ENCODE measurements at places on chromosomes 4 and X. TPM values are rescaled to one million over a fixed set of nuclear protein-coding genes. Genes with fewer than 3 reads are reported as not detected.

DNA sequence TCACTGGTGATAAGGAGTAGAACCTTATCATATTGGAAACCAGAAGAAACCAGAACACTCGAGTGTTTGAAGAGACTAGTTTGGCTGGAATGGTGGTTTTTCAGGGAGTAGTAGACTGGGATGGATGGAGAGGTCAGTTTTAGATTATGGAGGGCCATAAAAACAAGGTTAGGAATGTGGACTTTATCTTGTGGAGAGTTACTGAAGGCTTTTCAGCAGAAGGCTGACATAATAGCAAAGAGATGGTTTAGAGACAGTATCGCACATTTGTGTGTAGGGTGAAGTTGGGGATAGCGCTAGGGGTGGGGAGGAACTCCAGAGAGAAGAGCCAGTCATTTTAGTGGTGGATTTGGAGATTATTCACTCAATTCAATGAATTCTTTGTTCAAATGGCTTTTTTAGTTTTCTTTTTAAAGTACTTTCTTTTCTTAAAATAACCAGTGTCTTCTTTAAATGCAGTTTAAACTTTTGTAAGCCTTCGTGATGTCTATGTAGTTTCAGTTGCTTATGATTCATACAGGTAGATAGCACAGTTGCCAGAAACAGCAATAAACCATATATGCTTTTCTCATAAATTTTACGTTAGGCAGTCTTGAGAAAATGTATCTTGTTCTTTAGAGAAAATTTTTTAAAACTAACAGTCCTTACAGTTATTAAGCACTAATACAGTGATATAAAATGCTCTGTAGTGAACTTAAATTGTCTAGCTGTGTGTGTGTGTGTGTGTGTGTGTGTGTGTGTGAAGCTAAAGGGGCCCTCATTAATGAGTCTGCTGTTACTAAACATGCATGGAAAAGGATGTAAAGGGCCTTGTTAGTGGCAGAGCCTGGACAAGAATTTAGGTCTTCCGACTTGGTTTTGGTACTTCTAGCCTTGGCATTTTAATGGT, 3.8 kb downstream of the ARHGAP10 start:
- H3K27me3 ChIP-seq = peaks cover 3% of the 10 kb centered on the region
- no peak for DNase-seq
- H3K27ac ChIP-seq = no peak overlapping the region
- H3K4me3 ChIP-seq = no peak overlapping the region

- no peak for DNase-seq
- H3K27me3 ChIP-seq = no peaks in the 10 kb centered on the region
- H3K27ac ChIP-seq = no peak overlapping the region
- H3K4me1 ChIP-seq = no peaks in the 10 kb centered on the region
Measured at GRCh38 chr4:3127112-3127511, 52.6 kb downstream of the HTT start.

The ODAPH gene
- polyA plus RNA-seq = not detected

DNA sequence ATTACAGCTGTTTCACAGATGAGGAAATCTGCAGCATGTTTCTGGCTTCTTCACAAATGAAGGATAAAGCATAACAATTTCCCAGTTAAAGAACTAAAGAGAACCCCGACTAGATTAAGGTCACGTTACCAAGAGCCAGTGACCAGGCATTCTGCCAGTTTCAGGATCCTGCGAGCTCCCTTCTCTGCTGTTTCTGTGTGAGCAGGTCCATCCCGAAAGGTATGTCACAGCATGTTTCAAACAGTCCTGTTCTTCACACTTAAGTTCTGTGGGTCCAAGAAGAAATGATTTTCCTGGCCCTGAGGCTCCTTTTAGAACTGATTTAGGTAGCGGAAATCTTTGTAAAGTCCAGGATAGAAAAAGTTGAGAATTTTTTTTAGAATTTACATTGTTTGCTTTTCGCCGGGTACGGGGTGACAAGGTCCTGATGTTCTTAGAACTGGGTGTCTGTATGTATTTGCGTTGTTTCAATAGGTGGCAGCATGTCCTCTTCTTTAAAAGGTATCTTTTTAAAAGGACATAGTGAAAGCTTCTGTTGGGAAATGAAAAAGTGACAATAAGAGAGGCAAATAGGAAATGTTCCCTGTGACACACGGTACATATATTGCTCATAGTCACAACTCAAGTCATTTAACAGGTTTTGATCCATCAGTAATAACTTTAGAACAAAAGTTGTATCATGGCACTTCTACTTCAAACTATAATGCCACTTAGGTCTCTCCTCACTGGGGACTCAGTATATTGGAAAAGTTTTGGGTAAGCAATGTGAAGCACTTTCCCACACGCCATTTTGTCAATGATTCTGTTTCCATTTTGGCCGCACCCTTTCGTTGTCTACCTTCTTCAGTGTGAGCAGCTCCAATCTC, 18.4 kb downstream of the IL21 start:
- peaks cover 9% of the 10 kb centered on the region for H3K4me1 ChIP-seq
- H3K36me3 ChIP-seq = no peaks in the 10 kb centered on the region
- no peak overlapping the region for H3K27ac ChIP-seq
- DNase-seq = no peak
- H3K27me3 ChIP-seq = no peaks in the 10 kb centered on the region
- no peak overlapping the region for H3K4me3 ChIP-seq

DNA sequence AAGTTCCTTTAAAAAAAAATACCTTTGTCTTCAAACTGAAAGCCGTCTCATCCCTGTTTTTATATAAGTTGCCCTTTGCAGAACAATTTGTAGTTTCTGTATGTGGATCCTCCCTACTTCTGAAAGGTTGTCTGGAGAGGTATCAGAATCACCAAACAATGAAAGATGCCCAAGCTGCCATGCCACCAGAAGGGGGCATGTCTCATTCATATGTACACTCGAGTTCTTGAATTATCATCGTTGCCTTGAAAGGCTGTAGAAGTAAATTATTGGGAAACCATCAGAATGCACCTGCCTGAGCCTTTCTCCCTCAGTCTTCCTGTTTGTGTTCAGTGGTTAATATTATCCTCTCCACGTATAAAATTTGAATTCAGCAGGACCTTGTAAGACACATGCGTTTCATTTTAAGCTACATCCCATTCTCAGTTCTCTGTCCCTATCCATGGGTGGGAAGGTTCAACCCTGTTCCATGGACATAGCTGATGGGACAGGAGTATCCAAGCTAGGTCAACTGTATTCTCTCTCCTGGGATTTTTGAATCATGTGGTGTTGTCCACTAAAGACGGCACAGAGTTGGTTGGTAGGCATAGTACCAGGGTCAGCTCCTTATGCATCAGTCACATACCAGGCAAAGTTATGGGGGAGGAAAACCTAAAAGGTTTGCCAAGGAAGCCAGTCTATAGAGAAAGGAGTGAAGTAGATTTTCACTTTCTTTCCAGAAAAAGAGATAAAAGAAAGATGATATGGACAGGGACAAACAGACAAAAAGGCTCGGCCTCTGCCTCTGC, 24.0 kb downstream of the GALNT7 start:
- no peak overlapping the region for H3K4me3 ChIP-seq
- no peaks in the 10 kb centered on the region for H3K36me3 ChIP-seq
- DNase-seq = no peak
- no peak overlapping the region for H3K27ac ChIP-seq
- peaks cover 4% of the 10 kb centered on the region for H3K4me1 ChIP-seq

The PRDX4 gene
- 109 TPM for polyA plus RNA-seq

GRCh38 chr4:103915224-103915869, 195.6 kb upstream of the TACR3 start:
- no peak overlapping the region for H3K4me3 ChIP-seq
- no peak overlapping the region for H3K27ac ChIP-seq

Data from H1 (cell line).